Left renal pelvis (tissue), 4 donors: ENCODE measurements at places on chromosomes 11 and 22. TPM values are rescaled to one million over a fixed set of nuclear protein-coding genes. Genes with fewer than 3 reads are reported as not detected.

- DNase-seq, result no peak
Measured at GRCh38 chr11:44398266-44399030, 88.5 kb upstream of the ALX4 start.

- no peak for DNase-seq
Measured at GRCh38 chr11:79308429-79308828, 132.4 kb downstream of the TENM4 start.

- peak; percentile 45 for DNase-seq
Measured at GRCh38 chr22:30754971-30755758, 60.5 kb downstream of the OSBP2 start.

DNA sequence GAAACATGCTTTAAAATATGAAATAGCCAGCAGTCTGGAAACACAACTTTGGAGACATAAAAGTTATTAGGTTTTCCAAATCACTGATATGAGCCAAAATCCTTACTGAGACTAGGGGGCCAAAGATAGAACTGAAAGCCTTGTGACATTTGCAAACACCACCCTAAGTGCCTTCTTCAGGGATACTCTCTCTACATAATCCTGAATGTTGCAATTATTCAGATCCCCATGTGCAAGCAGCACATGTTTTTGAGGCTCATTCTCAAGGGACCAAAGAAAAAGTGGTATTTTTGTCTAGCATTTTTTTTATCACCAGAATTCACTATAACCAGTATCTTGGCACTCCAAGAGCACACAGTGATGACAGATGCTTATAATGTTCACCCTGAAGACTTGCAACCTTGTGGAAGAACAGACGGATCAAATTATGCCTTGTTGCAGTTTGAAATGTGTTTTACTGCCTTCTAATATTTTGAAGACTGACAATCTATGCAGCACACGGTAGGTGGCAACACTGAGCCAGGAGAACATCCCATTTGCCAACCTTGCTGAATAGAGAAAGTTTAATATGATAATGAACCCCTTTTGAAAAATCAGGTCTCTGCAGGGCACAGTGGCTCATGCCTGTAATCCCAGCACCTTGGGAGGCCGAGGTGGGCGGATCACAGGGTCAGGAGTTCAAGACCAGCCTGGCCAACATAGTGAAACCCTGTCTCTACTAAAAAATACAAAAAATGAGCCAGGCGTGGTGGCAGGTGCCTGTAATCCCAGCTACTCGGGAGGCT lies 78.5 kb downstream of the PLEKHA7 start:
- DNase-seq, result no peak

MPZL3 gene
- polyA plus RNA-seq, result 5.0 TPM

KDM4E gene
- 0.11 TPM for polyA plus RNA-seq

YAP1 gene
- 207 TPM for polyA plus RNA-seq

ADORA2A gene
- polyA plus RNA-seq, result 6.3 TPM

MS4A2 gene
- not detected for polyA plus RNA-seq
